Activated CD4-positive, alpha-beta T cell treated with anti-CD3 and anti-CD28 coated beads, Interleukin-2, amount 10 ng/mL, durations not matched to agents 24 days and 14 days (primary cell): ENCODE measurements at places on chromosomes 5 and 9. TPM values are rescaled to one million over a fixed set of nuclear protein-coding genes. Genes with fewer than 3 reads are reported as not detected.

Gene NIPAL4
- total RNA-seq, result 2.2 and 2.7 TPM in 2 replicates

Gene ARL14EPL
- total RNA-seq, result not detected in 2 replicates

Gene PFN3
- not detected in 2 replicates for total RNA-seq

Gene MARCHF3
- 2.3 and 4.2 TPM in 2 replicates for total RNA-seq

Gene TNFSF8
- total RNA-seq, result 148 and 150 TPM in 2 replicates
